WTC11 (cell line): ENCODE measurements at places on chromosomes 5 and 9. TPM values are rescaled to one million over a fixed set of nuclear protein-coding genes. Genes with fewer than 3 reads are reported as not detected.
A peak's percentile ranks its signal among the peaks of the same experiment; 100 is the strongest.

PLPP7 gene
- 4.2 to 4.9 TPM (median 4.7 TPM) in 3 replicates for total RNA-seq

OGN gene
- total RNA-seq, result 0.11 TPM in 1 of 3 replicates, not detected in the others

FLT4 gene
- 11.0 to 12.7 TPM (median 12.4 TPM) in 3 replicates for total RNA-seq

SLC36A1 gene
- total RNA-seq, result 12.2 to 16.0 TPM (median 13.7 TPM) in 3 replicates

ACSL6 gene
- total RNA-seq, result 2.6 to 4.8 TPM (median 3.7 TPM) in 3 replicates

HRH2 gene
- 9.3 to 12.7 TPM (median 12.2 TPM) in 3 replicates for total RNA-seq

PTGR1 gene
- 41.6 to 51.8 TPM (median 49.0 TPM) in 3 replicates for total RNA-seq

CDH18 gene
- total RNA-seq, result 0.24 TPM in 1 of 3 replicates, not detected in the others

MYOT gene
- total RNA-seq, result not detected in 3 replicates

CD74 gene
- 28.2 to 47.6 TPM (median 44.3 TPM) in 3 replicates for total RNA-seq

CORO2A gene
- total RNA-seq, result 32.5 to 37.0 TPM (median 35.9 TPM) in 3 replicates

SYK gene
- 5.8 to 7.4 TPM (median 6.2 TPM) in 3 replicates for total RNA-seq

DNA sequence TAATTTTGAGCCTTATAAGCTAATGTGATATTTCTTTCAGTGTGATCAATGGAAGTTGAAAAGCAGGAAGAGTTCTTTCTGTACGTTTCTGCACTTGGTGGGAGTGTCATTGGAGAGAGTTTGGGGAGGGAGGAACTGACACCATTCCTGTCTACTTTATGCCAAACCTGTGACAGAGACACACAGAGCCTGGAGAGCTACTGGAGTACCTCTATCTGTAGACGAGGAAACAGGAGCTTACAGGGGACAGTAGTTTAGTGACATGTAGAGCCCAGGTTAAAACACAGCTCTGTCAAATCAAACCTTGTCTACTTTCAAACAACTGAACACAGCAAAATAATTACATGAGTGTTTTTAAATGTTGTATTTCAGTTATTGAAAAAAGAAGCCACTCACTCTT, 103.6 kb downstream of the PDE4D start:
- H3K36me3 ChIP-seq, result no peaks in the 10 kb centered on the region
- no peaks in the 10 kb centered on the region for H3K27me3 ChIP-seq
- H3K4me1 ChIP-seq, result peaks cover 16% of the 10 kb centered on the region
- no peak overlapping the region for H3K4me3 ChIP-seq
- no peak for DNase-seq
- no peak overlapping the region for H3K27ac ChIP-seq

DNA sequence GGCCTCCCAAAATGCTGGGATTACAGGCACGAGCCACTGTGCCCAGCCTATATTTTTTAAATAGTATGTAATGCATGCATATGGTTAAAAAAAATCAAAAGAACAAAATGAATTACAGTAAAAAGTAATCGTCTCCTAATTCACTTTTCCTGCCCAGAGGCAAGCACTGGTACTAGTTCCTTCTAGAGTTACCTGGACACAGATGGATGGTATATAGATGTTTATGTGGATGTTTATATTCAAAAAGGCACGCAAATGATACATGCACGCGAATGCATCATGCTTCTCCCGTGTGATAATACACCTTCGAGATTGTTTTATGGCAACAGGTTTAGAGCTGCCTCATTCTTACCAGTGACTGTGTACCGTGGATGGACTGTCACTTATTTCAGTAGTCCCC, 21.4 kb downstream of the ABL1 start:
- no peak overlapping the region for H3K4me3 ChIP-seq
- no peak for DNase-seq
- 0 out of 2 replicates have a peak overlapping the region, but pooled peaks have one; percentile 27 for H3K27ac ChIP-seq
- H3K27me3 ChIP-seq, result no peaks in the 10 kb centered on the region

DNA sequence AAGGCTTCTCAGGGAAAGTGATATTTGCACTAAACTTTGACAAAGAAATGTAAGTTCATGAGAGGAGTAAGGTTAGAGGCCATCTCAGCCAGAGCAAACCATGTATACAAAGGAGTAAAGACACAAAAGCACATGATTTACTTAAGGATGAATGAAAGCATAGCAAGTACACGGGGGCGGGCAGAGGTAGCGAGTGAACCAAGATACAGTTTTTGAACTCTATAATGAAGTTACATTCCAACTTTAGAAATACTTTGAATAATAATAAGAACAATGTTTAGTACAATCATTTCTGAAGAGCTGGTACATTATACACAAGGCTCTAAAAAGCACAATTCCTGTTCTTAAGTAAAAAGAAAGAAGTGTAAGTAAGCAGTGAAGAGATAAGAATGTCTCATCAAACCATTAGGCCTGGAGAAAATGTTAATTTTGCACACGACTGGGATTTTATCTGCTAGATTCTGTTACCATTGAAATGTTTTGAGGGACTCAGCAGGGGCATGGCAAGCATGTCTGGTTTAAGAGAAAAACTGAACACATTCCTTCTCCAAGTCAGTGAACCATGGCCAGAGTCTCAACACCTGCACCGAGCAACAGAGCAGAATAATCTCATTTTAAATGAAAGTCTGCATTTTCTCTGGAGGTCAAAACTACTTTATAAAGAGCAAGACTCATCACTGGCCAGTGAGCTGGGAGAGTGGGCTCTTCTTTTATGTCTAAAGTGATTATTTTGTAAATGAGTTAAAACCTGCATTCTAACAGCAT, 147.6 kb upstream of the TRPM3 start:
- H3K36me3 ChIP-seq, result no peaks in the 10 kb centered on the region
- H3K27ac ChIP-seq, result no peak overlapping the region
- H3K4me3 ChIP-seq, result no peak overlapping the region
- no peak for DNase-seq

DNA sequence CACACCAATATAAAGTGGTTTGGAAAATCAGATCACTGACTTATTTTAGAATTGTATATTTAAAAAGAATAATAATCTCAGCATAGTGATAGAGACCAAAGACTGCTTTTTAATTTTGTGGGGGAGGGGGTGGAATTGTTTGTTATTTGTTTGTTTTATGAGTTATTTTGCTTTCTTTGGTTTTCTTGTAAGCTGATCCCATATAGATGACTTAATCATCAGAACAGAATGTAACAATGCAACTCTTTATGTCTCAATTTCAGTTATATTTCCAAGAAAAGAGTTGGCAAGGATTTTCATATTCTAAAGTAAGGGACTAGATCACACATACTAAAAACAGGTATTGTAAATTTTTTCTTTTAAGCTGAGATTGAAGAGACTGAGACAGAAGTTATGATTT, 984.9 kb downstream of the TLE4 start:
- DNase-seq, result no peak
- no peaks in the 10 kb centered on the region; the same call in 1 of the 2 replicates for H3K27me3 ChIP-seq
- no peak overlapping the region for H3K4me3 ChIP-seq
- H3K27ac ChIP-seq, result no peak overlapping the region
- H3K36me3 ChIP-seq, result no peaks in the 10 kb centered on the region
- no peaks in the 10 kb centered on the region for H3K4me1 ChIP-seq

DNA sequence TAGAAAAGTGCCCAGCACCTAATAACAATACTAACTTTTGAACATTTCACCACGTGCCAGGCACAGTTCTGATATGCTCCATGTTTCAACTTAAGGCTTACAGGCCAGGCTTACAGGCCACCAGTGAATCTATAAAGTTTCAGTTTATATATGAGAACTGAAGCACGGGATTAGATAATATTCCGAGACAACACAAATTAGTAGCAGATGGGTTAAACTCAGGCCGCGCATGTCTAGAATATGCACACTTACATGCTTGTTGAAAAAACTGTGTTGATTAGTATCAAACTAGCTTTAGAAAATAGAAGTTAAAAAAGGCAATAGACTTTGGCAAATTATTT, 587.9 kb downstream of the MTRR start:
- H3K36me3 ChIP-seq, result peaks cover 9% of the 10 kb centered on the region
- H3K4me3 ChIP-seq, result peak overlapping the region; percentile 74
- peak overlapping the region; percentile 54 for H3K27ac ChIP-seq
- H3K4me1 ChIP-seq, result peaks cover 7% of the 10 kb centered on the region
- H3K27me3 ChIP-seq, result peaks cover 16% of the 10 kb centered on the region

GRCh38 chr5:176387384-176387925, 943 bp downstream of the NOP16 start:
- peaks cover 32% of the 10 kb centered on the region for H3K36me3 ChIP-seq
- H3K27me3 ChIP-seq, result no peaks in the 10 kb centered on the region; the same call in 1 of the 2 replicates
- H3K4me1 ChIP-seq, result peaks cover 19% of the 10 kb centered on the region

- peak overlapping the region; percentile 60 for H3K4me3 ChIP-seq
- peaks cover 4% of the 10 kb centered on the region for H3K4me1 ChIP-seq
- no peak overlapping the region for H3K27ac ChIP-seq
Measured at GRCh38 chr9:136700959-136701667, 11.3 kb upstream of the DIPK1B start.

DNA sequence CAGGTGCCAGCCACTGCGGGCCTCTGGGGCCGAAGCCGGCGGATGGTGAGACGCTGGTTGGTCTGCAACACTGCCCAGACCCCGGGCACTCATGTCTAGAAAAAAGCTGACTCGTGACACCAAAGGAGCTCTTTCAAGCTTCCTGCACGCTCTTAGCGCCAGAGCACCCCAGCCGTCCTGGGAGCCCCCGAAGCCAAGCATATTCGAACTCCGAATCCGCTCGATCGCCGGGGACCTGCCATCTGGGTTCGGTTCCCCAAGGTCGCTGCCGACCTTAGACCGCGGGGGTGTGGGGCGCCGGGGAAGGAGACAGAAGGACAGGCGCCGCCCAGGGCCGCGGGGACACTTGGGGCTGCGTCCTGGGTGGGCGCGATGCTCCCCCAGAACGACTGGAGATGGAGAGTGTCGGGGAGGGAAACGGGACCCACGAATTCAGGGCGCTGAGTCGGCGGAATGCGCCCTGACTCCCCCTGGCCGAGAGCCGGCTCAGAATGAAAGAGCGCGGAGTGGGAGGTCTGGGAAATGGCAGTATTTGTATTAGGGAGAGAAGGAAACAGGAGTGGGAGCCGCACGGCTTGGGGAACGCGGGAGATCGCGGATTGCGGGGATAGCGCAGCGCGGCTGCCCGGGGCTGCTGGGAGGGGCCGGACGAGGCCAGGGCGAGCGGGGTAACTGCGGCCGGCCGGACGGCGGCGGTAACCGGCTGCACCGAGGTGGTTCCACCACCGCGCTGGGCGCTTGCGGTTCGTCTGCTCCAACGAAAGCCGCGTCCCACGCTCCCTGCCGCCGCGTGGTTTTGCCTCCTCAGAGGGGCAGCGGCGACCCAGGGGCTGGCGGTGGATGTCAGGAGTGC, 20.1 kb upstream of the MARCHF6 start:
- H3K36me3 ChIP-seq, result no peaks in the 10 kb centered on the region
- H3K27me3 ChIP-seq, result peaks cover 73% of the 10 kb centered on the region
- H3K4me3 ChIP-seq, result peak overlapping the region; percentile 90
- peak; percentile 65 for DNase-seq
- H3K27ac ChIP-seq, result no peak overlapping the region
- H3K4me1 ChIP-seq, result no peaks in the 10 kb centered on the region

- DNase-seq, result peak; percentile 60
- no peaks in the 10 kb centered on the region for H3K36me3 ChIP-seq
- peaks cover 4% of the 10 kb centered on the region for H3K4me1 ChIP-seq
- H3K4me3 ChIP-seq, result no peak overlapping the region
- no peak overlapping the region for H3K27ac ChIP-seq
Measured at GRCh38 chr5:92885950-92886349, 695.1 kb downstream of the NR2F1-AS1 start.

DNA sequence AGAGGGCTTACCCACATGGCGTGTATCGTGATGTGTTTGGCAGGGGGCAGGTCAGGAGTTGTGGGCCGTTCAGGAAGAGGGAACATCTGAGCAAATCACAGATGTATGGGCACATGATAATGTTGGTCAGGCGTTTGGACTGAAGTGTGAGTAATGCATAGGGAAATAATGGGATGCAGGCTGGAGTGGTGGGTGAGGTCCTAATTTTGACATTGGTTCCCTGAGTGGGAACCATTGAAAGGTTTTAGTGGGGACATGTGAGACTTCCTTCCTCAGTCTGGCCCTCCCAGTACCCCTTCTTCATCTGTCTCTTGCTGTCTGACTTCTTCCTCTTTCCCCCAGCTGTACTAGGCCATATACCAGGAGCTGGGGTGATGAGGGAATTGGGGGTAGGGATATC, 7.6 kb downstream of the OTULIN start:
- no peaks in the 10 kb centered on the region for H3K27me3 ChIP-seq
- peaks cover 52% of the 10 kb centered on the region for H3K4me1 ChIP-seq
- H3K27ac ChIP-seq, result no peak overlapping the region
- H3K36me3 ChIP-seq, result no peaks in the 10 kb centered on the region

GRCh38 chr9:28899267-28899666, 1326.0 kb upstream of the C9orf72 start:
- H3K27ac ChIP-seq, result no peak overlapping the region
- no peak for DNase-seq
- no peaks in the 10 kb centered on the region for H3K27me3 ChIP-seq
- H3K4me1 ChIP-seq, result peaks cover 16% of the 10 kb centered on the region

- no peak overlapping the region for H3K27ac ChIP-seq
- no peaks in the 10 kb centered on the region for H3K27me3 ChIP-seq
- no peak overlapping the region for H3K4me3 ChIP-seq
- peaks cover 4% of the 10 kb centered on the region for H3K4me1 ChIP-seq
Measured at GRCh38 chr9:89252651-89253267, 58.2 kb upstream of the CKS2 start.
